ENCODE measurements at places on chromosomes 3 and 15.
A peak's percentile ranks its signal among the peaks of the same experiment; 100 is the strongest.

DNA sequence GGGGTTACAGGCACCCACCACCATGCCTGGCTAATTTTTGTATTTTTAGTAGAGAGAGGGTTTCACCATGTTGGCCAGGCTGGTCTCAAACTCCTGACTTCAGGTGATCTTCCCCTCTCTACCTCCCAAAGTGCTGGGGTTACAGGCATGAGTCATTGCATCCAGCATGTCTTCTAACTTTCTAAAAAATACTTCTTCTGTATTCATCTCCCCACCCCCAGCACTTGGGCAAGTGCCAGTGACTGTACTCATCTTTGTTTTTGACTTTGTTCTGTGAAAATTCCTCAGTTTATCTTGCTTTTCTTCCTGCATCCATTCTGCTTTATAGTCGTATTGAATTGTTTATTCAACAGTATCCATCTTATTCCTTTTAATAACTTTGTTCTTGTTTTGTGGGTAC, 47.6 kb downstream of the ARIH1 start:
- no peak for DNase-seq

GRCh38 chr15:96326328-96327154, 4.0 kb upstream of the NR2F2 start:
- peak; percentile 25 for DNase-seq

DNA sequence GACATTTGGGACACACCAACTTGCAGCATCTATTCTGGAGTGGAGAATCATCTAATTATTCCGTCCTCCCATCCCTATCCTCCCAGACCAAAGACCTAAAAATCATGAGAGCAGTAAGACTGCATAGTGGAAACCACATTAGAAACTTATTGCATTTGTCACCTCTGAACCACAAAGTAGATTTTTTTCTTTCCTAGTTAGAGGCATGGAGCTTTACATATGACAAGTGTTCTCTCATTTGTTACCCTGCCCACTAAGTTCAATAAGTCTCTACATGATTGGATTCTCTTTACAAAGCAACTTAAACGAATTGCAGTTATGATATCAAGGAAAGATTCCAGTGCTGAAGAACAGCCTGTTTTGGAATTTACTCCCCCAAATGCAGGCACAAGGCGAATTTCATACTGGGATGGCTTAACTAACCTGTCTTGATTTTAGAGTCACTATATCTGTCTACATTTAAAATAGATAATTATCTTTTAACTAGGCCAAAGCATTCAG, 42.3 kb upstream of the LRRFIP2 start:
- no peak for DNase-seq

GRCh38 chr3:29465836-29466235, 185.0 kb downstream of the RBMS3 start:
- no peak for DNase-seq

DNA sequence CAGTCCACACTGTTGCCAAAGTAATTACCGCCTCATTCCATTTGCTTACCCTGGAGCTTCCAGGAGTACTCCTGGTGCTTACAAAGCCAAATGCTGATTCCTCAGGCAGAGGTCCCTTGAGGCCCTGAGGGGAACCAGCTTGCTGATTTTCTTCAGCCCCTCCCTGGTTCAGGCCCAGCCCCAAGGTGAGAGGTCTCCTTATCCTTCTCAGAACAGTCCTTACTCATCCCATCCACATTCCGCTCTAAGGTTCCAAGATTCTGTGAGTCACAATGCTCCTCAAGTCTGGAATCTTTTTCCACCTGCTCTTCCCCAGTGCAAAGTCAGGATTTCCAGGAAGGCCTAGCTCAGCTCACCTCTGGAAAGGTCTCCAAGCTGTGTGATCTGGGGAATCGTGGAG, 1.8 kb upstream of the ATP10A start:
- DNase-seq: no peak

DNA sequence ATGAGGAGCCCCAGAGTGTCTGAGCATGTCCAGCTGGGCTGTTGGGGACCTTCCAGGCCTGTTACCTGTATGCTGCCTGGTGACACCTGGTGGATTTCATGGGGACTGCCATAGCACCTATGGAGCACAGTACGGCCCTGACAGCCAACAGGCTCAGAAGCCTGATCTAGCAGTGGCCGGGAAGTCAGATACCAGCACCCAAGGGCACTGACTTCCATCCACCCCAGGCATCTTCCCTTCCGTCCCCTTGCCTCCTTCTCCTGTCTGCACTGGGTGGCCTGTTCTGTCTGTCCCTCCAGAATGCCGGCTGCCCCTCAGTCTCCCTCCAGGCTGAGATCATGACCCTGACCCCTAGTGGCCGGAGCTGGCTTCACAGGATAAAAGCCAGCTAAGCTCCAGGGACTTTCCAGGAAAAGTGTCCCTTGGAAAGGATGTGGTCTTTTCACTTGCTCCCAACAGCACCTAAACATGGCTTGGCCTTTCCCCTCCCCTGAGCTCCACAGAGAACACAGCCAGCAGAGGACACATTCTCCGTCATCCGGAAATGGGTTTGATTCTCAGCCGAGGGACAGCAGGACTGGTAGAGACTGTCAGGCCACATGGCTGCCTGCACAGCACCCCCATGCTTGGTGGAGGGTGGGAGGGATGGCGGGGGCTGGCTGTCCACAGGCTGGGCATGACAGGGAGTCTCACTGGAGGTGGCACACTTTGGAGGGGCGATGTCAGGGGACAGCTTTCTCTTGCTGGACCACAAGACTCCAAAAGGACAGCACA, 9.5 kb downstream of the RPS17 start:
- DNase-seq: peak; percentile 71

DNA sequence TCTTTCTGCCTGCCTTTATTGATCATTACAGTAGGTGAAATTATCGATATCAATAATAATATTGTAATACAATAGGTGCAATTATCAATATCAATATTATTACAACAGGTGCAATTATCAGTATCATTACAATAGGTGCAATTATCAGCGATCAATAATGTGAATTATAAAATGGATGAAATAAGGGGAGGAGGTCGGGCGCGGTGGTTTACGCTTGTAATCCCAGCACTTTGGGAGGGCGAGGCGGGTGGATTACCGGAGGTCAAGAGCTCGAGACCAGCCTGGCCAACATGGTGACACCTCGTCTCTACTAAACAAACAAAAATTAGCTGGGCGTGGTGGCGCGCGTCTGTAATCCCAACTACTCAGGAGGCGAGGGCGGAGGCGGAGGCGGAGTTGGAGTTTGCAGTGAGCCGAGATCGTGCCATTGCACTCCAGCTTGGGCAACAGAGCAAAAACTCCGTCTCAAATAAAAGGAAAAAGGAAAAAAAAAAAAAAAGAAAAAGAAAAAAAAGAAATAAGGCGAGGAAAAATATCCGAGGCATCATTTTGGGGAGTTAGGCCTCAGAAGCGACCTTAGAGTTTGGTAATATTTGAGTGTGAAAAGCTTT, 611 bp upstream of the BNIP2 start:
- no peak for DNase-seq

GRCh38 chr3:132380920-132381319, 36.4 kb upstream of the DNAJC13 start:
- DNase-seq: no peak

GRCh38 chr15:38065721-38066345, 131.4 kb downstream of the TMCO5A start:
- DNase-seq: no peak

DNA sequence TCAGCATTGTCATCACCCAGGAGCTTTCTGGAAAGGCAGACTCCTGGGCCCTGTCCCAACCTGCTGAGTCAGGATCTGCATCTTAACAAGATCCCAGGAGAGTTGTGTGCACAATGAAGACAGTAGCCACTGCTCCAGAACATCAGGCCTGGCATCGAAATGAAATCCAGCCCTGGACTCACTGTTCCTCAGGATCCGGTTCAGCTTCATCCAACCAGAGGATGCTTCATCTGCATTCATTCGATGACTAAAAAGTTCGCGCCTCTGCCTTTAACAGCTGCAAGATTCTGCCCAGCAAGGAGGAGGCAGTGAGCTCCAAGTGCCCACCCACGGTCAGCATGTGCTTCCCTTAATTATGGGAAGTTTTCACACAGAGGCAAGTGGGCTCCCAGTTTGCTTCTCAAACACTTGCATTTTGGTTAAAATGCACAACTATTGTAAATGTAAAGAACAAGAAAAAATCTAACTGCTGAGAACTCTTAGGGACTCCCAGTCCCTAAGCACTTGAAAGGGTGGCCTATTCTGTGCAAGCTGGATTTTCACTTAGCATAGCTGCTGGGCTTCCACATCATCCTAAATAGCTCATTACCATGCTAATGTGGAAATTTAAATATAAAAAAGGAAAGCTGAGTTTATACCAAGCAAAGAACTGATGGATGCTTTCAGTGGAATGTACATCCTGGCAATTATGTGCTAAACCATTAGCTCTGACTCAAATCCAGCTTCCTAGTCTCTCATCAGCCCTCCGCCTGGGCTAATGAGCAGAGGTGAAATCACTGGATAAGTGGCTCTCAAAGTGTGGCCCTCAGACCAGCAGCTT, 25.5 kb upstream of the ESYT3 start:
- DNase-seq: no peak

DNA sequence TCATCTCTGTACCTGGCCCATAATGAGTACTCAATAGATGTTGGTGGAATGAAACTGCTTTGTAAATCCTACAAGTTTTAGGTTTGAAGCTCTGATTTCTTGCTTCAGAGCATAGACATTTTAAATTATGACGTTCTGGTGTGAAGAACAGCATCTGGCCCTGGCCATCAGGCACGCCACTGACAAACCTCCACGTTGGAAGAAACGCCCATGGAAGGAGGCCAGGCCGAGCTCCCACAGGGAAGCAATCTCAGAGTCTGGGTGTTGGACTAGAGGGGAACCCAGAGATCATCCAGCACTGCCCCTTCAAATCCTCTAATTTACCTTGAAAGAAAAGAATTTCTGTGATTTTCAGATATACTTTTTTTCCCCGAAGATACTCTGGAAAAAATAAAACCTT, 328.1 kb upstream of the RGMA start:
- no peak for DNase-seq

DNA sequence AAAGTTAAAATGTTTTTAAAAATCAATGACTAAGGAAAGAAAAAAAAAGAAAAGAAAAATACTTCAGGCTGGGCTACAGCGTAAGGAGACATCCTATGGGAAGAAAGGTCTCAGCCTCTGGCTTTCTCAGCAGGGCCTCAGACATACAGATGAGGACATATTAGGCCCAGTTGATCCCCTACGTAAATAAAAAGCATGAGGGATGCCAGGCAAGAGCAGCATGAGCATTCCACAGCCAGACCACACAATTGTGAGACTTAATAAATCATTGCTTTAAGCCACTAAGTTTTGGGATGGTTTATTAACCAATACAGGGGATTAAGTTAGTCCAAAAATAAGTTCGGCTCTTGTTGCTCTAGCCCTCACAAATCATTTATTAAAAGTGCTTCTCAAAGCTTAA, 394.1 kb upstream of the NECTIN3 start:
- no peak for DNase-seq

GRCh38 chr3:105322570-105323273, 44.0 kb upstream of the ALCAM start:
- DNase-seq: peak; percentile 29

DNA sequence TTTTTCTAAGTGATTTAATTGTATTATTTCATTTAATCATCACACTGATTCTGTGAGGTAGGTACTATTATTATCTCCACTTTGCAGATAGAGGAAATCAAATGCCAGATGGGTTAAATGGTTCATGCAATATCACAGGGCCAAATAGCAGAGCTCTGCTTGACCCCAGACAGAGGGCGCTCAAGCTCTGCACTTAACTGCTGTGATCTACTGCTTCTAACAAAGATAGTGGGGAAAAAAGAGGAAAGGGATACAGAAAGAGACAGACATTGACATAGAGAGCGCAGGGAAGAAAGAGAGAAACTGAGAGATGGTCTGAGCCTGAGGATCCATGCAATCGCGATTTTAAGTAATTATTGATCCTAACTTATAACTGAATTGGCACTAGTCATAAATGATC, 279.1 kb upstream of the THRB start:
- DNase-seq: peak; percentile 22

DNA sequence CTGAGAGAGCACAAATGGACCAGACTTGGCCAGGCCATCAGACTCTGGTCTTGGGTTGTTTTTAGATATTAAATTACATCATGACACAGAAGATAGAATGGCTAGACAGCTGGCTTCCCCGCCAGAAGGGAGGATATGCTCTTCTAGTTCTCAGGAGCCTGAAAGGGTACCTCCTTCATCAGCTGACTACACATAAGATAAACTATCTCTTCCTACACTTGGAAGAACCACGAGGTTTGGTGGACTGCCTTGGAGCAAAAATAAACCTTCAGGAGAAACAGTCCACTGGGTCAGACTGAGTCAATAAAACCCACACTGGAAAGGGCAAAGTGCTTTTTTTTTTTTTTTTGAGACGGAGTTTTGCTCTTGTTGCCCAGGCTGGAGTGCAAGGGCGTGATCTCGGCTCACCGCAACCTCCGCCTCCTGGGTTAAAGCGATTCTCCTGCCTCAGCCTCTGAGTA, 26.3 kb upstream of the DYNC1LI1 start:
- no peak for DNase-seq

- DNase-seq: no peak
Measured at GRCh38 chr3:79052054-79052681, 715.6 kb downstream of the ROBO1 start.

- DNase-seq: no peak
Measured at GRCh38 chr3:61682671-61683548, 121.5 kb downstream of the PTPRG start.

DNA sequence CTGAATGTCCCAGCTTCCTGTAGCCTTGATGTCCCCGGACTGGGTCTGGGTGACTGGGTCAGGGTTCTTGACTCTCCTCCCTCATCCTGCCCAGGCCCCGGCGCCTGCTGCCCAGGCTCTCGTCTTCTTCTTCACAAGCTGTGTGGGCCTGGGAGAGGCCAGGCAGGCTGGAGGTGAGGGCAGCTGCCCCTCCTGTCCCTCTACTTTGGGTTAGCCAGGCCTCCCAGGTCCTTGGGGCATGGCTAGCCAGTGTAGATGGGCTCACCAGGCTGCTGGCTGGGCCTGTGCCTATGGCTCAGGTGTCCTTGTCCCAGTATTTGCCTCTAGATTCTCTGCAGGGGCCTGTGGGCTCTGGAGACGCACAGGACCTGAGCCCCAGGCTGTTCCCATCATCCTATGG, 31.8 kb downstream of the TKT start:
- no peak for DNase-seq

DNA sequence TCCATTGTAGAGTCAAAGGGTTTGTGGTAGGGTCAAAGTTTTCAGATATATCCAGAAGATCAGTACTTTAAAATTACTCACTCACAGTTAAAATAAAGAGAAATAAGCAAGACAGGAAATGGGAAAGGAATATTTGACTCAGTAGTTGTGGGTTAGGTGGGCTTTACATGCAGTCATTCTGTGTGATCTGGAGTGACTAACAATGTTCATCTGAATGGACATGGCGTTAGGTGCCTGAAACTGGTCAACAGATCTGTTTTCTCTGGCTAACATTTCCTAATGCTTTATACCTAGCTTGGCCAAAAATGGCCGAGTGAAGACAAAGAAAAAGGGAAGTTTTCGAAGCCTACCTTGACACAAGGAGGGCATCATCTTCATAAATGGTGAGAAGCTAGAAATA, 133.4 kb upstream of the SATB1 start:
- DNase-seq: no peak

DNA sequence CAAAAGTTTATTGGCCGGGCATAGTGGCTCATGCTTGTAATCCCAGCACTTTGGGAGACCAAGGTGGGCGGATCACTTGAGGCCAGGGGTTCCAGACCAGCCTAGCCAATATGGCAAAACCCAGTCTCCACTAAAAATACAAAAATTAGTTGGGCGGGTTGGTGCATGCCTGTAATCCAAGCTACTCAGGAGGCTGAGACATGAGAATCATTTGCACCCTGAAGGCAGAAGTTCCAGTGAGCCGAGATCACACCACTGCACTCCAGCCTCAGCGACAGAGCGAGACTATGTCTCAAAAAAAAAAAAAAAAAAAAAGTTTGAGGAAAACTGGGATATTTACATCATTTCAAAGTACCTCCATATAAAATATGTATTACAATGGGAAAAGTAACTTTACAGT, 40.4 kb downstream of the ETFA start:
- no peak for DNase-seq
